ENCODE measurements at places on chromosomes 4 and X.

GRCh38 chr4:188444500-188444899 lies 305.3 kb downstream of the TRIML1 start:
- DNase-seq = no peak

- DNase-seq = no peak
These were observed 249.7 kb upstream of the TET2 start for GRCh38 chr4:104896660-104897645.

GRCh38 chr4:80365928-80366327 lies 30.4 kb downstream of the CFAP299 start:
- DNase-seq = peak; percentile 50

- DNase-seq = peak; percentile 45
These were observed 48.2 kb downstream of the STK26 start for GRCh38 chrX:132071254-132071653.

DNA sequence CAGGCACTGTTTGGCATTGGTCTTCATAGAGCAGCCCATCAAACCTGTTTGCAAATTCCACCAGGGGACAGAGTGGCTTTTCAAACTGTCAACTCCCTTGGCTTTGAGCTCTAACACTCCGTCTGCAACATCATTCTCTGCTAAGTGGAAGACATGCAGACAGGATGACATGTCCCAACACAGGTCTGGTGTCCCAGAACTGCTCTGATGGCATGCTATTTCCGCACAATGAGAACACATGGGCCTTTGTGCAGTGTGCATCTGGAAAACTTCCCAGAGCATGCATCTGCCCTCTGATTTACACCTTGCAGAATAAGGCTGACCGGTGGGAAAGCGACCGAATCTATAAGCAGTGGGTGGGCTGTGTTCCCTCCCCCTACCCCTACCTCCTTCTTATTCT lies 212.8 kb upstream of the GYPA start:
- no peak for DNase-seq

DNA sequence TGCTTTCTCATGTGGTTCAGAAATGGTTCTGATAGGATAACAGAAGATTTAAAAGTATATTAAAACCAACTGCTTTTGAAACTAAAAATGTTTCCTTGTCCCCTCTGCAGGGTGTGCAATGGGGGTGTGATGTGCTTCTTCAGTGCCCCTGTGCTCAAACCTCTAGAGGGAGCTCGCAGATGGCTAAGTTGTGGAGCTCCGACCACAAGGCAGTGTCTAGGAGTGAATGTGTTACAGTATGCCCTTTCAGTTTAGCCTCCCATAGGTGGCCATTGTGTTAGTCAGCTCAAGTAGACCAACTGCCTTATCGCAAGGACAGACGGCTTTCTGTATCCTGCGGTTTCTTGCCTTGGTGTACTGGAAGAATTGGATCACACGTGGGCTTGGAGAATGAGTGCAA lies 130.5 kb downstream of the TENT5D start:
- DNase-seq = no peak

DNA sequence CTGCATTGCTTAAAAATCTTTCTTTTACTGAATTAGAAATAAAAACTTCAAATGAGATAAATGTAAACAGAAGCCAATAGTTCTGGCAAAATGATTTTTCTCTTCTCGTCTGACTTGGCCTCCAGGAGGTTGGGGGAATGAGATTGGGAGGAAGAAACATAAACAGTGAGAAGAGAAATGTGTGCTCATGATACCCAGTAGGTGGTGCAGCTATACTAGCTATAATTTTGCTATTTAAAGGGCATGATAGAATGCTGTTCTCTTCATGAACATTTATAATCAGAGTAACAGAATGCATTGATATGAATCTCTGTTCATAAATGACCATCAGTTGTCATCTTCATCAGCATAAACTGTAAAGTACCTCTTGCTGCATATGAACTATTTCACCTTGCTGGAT lies 85.5 kb downstream of the TACR3 start:
- no peak for DNase-seq

DNA sequence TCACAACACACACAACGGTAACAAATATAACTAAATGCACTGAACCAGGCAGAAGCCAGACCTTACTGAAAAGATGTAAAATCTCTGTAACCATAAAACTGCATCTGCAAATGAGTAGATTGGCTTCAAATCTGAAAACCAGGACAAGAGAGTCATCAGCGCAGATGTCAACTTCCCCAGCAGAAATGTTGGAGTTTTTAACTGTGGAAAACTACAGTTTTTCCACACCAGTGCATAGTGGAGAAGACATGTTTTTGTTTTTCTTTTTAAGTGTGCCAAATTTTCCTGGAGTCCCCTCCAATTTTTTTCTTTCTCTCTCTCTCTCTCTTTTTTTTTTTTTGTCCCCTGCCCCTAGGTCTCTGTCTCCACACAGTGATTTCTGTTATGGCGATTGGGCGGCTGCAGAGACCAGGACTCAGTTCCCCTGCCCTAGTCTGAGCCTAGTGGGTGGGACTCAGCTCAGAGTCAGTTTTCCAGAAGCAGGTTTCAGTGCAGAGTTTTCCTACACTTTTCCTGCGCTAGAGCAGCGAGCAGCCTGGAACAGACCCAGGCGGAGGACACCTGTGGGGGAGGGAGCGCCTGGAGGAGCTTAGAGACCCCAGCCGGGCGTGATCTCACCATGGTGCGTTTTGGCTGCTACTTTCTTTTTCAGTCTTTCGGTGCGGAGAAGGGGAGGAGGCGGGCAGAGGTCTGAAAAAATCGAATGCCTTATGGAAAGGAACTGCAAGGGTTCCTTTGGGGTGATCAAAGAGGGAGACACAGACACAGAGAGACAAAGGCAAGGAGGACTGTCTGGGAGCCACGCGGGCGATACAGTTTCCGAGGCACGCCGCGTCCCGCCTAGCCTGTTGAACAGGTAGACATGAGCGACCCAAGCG lies at the start of gene GUCY1A1:
GUCY1A1 (plus strand) TSS at position 505 of the 878 bp plus-strand sequence. CDS start 30,020 bp downstream, outside the sequence.
- peak; percentile 83 for DNase-seq

GRCh38 chr4:150079081-150079581 lies 886 bp downstream of the DCLK2 start:
- DNase-seq = peak; percentile 63

- no peak for DNase-seq
These were observed 9.8 kb upstream of the BCOR start for GRCh38 chrX:40107291-40108161.

- peak; percentile 3 for DNase-seq
These were observed 532.9 kb upstream of the FTHL17 start for GRCh38 chrX:31604629-31605221.

DNA sequence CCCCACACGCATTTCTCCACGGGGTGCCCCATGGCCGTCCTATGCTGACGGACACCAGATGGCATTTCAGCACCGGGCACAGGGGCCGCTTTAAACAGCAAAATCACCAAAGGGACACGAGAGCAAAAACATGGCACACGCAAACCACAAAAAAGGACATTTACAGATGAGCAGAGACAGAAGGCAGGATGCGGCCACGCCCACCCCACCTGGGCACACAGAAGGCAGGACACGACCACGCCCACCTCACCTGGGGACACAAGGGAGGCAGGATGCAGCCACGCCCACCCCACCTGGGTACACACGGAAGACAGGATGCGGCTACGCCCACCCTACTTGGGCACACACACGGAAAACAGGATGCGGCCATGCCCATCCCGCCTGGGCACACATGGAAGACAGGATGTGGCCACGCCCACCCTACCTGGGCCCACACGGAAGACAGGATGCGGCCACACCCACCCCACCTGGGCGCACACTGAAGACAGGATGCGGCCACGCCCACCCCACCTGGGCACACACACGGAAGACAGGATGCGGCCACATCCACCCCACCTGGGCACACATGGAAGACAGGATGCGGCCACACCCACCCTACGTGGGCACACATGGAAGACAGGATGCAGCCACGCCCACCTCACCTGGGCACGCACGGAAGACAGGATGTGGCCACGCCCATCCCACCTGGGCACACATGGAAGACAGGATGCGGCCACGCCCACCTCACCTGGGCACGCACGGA lies 69.1 kb downstream of the FAM53A start:
- DNase-seq = no peak

DNA sequence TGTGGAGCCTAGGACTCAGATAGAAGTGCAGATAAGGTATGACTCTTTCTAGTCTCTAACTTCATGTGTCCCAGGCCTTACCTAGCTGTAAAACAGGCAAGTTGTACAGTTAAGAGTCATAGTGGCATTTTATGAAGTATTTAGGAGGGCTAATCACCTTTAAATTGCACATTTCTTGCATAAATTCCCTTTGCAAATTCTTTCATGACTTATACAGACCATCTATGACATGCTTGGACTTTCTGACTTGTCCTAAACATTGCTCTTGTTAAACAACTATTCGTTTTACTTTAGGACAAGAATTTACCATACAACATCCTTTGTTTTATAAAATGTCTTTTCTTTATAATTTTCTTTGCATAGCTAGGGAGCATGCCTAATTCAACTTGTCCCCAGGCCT lies 7.8 kb upstream of the RRAGB start:
- DNase-seq = no peak

GRCh38 chr4:111959222-111959621 lies 186.0 kb upstream of the FAM241A start:
- peak; percentile 42 for DNase-seq

- DNase-seq = no peak
These were observed 1.7 kb upstream of the AFAP1 start for GRCh38 chr4:7941111-7941964.

GRCh38 chr4:159282944-159283343 lies 180.1 kb downstream of the RAPGEF2 start:
- DNase-seq = no peak

DNA sequence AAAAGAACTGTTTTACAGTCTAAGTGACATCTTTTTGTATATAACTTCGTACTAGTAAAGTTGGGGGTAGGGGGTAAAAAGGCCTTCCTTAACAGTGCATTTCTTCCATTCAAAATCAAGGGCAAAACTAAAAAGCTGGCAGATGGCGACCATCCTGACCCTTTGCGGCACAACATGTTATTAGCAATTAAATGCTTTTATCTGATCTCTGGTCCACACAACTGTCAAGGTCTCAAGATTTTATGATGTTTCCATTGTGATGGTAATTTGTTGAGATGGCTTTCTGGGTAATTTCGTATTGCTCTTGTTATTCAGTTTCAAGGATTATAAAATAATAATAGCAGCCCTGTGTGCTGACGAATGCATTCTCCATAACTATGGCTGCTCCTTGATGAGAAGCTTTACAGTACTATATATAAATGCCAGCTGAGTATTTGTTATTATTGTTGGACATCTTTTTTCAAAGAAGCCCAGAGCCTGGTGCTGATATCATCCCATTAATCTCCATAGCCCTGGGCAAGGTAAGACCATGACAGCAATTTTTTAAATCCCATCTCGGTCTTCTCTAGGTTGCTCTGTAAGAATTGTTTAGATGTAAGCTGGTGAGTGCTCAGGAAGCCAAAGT lies 89.5 kb downstream of the CBR4 start:
- no peak for DNase-seq

GRCh38 chrX:114015966-114016365 lies 567.9 kb upstream of the HTR2C start:
- DNase-seq = no peak

- peak; percentile 81 for DNase-seq
These were observed 18.7 kb upstream of the TMEM192 start for GRCh38 chr4:165131247-165131832.

DNA sequence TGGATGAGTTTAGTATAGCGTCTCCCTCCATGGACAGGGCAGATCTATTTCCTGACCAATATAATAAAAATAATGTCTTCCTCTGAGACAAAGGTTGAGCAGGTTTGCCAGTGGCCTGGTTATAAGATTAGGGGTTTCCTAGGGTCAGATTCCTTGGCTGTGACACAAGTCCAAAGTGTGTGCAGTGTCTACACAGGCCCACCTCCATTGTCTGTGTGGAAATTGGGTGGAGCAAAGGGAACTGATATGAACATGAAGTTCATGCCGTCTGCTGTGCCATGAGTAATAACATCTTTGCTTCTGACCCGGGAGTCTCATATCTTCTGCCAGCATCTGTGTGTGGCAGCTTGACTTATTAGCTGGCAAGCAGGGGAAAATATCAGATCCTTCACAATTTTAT lies 187.7 kb upstream of the BOD1L1 start:
- DNase-seq = no peak

GRCh38 chr4:140800666-140801065 lies 44.5 kb upstream of the TBC1D9 start:
- peak; percentile 63 for DNase-seq

All from common myeloid progenitor, CD34-positive (primary cell).